ENCODE measurements at places on chromosomes 4 and X.
A peak's percentile ranks its signal among the peaks of the same experiment; 100 is the strongest.

DNA sequence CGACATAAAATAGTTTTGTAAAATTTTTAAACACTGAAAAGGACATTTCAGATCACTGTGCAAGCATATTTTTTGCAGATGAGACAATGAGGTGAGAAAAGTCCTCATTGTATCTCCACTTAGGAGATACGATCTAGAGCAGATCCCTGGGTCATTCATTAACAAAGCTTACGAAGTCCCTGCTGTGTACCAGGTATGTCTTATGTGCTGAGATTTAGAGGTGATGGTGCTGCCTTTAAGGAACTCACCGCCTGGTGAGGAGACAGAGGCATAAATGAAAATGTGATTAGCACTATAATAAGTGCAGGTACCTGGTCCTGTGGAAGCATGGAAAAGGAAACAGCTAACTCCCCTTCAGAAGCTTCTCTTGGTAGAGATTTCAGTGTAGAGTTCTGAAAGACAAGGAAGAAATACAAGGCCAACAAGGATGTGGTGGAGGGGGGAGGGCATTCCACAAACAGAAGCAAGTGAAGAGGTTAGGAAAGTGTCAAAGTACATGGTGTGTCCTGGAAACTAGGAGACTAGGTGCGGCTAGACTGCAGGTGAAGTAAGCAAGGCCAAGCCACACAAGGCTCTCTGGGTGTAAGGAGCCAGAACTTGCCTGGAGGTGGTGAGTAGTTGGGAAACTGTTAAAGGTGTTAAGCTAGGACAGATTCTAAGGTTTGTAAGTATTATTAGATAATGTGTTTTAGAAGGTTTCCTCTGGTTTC, 1.5 kb upstream of the NDNF start:
- DNase-seq: no peak

DNA sequence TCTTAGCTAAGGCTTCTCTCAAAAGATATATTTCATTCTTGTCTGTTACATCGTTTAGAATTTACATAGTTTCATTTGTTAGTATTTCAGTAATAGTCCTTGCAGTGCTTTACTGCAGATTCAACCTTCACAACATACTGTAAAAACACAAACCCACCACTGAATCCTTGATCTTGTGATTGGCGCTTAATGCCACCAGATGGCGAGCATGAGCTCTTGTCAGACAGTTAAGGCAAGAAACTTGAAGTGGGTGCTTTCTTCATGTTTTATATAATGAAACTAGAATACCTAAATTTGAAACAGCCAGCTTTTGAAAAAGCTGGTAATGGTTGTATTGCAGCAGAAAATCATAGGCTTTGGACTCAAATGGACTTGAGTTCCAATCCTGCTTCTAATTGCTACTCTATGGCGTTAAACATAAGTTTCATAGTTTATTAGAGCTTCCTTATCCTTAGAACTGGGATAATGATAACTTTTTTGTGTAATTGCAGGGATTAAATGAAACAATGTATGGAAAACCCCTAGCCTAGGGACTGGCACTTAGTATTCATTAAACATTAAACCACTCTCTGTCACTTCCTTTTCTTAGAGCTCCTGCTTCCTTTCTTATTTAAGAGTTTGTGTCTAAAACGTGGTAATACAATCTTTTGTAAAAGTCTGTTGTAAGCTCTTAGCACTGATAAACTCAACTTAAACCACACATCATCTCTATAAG, 95.1 kb downstream of the USP9X start:
- DNase-seq: no peak

DNA sequence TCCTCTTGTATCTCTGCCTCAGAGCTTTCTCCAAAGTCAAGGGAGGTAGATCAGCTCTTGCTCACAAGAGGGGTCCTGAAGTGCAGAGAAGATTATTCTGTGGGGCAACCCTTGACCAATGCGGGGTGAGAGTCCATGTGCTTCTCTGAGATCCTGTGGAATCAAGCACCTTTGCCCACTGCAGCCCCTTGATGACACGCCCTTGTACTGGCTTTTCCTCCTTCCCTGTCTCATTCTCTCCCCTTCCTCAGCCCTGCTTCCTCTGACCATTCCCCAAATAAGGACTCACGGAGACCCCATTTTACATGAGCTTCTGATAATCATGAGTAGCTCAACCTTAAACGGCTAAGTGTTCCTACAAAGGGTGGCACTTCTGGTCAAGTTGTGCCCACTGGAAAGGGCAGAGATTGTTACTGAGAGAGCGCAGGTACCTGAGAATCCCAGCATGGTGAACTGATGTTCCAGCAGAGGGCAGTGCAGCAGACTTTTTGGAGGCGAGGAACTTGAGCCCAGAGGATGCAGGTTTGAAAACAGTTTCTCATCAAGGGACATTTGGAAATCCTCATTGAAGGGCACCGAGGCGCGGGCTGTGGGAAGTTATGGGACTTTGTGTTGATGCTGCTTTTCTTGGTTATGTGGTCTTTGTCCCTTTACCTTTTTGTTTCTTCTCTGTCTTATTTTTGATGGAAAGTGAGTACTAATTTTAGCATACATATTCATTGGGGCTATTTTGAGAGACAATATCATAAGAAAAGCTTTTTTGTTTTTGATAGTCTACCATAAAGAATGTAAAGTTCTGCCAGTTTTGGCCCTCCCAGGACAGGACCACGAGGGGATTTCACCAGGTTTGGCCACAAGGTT, 201.3 kb downstream of the RBM46 start:
- DNase-seq: no peak

DNA sequence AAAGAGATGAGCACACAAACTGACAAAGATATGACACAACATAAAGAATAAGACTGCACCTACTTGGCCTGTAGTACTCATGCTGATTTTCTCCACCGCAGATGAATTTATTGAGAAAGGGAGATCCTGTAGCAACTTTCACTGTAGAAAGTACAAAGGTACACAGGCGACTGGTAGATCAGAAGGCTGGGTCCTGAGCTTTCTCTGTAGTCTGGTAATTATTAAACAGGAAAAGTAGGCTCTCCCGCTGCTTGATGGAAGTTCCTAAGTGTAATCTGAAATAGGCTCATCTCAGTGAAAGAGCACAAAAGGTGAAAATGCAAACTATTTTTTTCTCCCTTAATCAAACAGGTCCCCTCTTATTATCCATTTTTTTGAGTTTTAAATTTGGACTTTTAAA, at the start of gene ADH6:
Gene ADH6 (minus strand): TSS at position 175 of the 400 bp plus-strand sequence. CDS start 94 bp downstream, at position 81.
- no peak for DNase-seq

GRCh38 chrX:139776599-139776998, 68.6 kb upstream of the MCF2 start:
- no peak for DNase-seq

DNA sequence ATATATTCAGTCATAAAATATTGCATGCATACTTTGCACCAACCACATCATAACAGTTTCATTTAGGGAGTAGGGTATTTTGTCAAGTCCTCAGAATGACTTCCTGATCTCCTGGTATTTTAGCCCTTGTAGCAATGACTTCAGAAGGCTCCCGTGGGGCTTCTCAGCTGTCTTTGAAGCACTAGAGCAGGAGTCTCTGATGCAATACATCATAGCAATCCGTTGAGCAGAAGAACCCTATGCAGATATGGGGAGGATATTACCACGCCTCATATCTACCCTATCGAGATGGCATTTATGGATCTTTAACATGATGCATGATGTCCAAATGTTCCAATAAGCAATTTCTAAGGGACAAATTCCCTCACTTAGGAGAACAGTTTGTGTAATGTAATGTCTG, 373.7 kb upstream of the FTHL17 start:
- DNase-seq: no peak

DNA sequence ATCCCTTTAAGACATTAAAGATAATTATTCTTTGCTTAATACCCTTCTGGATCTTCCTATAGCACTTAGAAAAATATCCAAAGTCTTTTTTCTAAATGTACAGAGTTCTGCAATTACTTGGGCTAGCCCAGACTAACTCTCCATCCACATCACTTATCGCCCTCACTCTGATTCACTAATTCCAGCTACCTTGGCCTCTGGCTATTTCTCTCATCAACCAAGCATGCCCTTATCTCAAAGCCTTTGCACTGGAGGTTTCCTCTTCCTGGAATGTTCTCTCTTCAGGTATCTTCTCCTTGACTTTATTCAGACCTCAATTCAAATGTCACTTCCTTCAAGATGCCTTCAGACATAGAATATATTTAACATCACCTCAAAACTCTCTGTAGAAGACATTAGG, 345.1 kb upstream of the SMIM31 start:
- no peak for DNase-seq

- DNase-seq: peak; percentile 65
Measured at GRCh38 chr4:82798168-82799005, at the start of gene SCD5. Gene SCD5, minus strand, starts transcription at chr4:82798796. Its CDS starts 259 bp downstream, at chr4:82798537.

DNA sequence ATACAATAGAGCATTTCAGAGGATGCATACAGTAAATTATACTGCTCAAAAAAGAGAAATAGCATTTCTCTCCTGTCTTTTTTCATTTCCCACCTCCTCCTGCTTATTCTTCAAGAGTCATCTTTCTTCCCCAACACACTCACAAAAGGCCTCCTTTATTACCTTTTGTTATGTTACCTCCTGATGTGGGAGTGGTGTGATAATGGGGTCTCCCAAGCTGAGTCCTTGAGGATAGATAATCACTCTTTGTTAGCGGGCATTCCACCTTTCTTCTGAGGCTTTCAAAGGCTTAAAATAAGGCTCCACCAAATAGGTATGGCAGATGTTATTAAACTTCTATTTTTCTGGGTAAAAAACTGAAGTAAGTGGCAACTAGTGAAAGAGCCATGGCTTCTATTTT, 159.8 kb downstream of the CPEB2 start:
- no peak for DNase-seq

DNA sequence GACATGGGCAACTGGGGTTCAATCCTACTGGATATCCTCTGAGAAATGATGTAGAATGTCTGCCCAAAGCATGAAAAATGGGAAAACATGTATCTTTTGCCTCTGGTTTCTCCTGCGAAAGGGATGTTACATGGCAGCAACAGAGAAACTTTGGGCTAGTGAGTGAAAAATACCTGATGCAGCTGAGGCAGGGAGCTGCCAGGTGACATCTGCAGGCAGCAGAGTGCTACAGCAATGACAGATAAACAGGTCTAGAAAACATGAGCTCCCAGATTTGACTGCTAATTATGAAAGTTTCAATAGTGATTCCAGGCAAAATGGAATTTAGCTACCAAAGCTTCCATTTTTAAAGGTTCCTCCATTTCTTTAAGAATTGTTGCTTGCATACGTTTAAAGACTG, 4.8 kb upstream of the CXCL1 start:
- DNase-seq: no peak

All from HS-5 (cell line).